ENCODE measurements at places on chromosomes 11 and 22.

DNA sequence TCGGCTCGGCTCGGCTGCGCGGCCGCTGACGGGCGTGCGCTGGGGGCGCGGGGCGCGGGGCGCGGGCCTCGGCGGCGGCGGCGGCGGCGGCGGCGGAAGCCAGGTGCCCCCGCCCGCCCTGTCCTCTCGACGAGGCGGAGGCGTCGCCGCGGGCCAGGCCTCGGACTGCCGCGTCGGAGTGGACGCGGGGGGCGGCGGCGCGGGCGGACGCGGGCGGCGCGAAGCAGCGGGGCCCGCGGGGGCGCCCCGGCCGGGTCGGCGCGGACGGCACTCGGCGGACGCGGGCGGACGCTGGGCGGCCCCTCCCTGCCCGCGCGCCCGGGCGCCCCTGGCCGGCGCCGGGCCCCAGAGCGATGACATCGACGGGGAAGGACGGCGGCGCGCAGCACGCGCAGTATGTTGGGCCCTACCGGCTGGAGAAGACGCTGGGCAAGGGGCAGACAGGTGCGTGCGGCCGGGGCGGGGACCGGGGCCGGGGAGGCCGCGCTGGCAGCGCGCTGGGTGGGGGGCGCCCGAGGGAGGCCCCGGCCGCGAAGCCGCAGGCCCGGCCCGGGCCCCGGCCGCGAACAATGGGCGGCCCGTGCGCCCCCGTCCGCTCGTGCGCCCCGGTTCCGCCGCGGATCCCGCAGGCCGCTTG lies at the start of gene BRSK2:
BRSK2 (plus strand) TSS at position 3 of the 637 bp plus-strand sequence; CDS start at position 354, 351 bp downstream.
- DNase-seq: no peak

DNA sequence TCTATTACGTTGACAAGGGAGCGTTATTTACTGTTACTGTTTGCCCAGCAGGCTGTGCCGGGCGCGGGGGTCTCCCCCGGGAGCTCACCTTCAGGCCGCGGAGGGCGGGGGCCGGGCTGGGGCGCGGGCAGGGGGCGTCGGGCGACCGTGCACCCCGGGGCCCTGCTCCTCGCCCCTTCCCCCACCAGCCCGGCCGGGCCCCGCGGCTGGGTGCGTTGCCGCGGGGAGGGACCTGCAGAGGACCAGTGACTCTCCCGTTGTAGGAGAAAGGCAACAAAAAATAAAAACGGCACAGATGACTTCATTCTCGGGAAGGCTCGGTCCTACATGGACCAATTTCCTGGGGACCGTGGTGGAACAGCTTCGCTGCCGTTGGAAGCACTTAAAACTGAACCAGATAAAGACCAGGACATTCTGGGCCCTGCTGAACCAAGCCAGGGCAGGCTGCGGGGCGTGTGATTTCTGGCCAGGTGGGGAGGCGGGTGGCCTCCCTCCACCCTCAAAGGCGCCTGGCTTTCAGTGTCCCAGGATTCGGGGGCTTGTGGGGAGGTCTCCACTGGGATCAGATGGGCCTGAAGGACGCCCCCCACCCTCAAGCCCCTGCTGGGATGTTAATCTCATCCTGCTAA lies 57.4 kb downstream of the IGLL1 start:
- DNase-seq: peak; percentile 24

DNA sequence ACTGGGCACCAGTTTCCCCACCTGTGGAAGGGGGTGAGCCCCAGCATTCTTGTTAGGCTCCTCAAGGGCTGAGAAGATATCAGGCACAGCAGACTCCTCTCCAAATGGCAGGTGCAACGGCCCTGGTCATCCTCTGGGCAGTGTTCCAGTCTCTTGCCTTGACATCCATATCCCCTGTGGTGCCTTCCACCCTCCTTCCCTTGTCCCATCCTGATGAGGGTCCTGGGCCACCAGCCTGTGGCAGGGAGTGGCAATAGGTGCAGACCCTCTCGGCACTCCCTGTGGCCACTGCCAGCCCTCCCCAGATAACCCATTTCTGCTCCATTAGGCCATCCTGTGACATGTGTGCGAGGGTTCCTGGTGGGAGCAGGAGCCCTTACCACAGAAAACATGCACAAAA lies 78.8 kb upstream of the NECTIN1 start:
- no peak for DNase-seq

- DNase-seq: no peak
These were observed 37.7 kb downstream of the DDI1 start for GRCh38 chr11:104073950-104074705.

DNA sequence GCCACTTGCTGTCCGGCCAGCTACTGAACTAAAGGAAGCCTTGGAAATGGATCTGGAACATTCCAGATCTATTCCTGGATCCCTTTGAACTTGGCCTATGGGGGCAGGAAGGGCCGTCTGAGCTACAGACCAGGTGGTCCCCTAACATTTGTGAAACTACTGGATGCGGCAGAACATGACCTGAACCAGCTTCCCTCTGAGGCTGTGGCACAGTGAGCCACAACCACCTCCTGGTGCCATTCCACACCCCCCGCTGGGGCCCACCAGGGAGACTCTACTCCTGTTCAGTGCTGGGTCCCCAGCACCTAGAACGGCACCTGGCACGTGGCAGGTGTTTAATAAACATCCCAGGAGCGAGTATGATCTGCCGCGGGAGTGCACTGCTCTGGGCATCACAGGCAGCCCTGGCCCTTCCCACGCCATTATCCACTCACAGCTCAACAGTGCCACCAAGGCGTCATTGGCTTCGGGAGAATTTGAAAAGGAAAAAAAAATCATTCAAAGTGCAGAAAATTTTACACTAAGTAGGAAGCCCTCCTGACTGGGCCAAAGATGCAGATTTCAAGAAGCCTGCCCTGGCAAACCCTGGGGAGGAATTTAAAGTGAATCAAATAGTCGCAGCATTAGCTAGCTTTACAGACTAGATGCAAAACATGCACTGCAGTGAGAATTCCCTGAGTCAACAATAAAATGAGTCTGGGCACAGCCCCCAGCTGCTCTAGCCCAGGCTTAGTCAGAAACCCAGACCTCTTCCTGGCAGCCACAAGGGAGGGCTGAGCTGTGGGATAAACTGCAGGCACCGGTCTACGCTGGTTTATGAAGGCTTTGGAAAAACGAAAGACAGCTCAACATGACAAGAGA lies 14.3 kb upstream of the EFCAB6 start:
- no peak for DNase-seq

- no peak for DNase-seq
These were observed 2.5 kb downstream of the ROBO3 start for GRCh38 chr11:124867700-124868099.

GRCh38 chr11:61172888-61173287 lies 11.7 kb upstream of the VPS37C start:
- no peak for DNase-seq

GRCh38 chr11:27722117-27722952 lies 22.1 kb upstream of the BDNF start:
- DNase-seq: no peak

GRCh38 chr11:118152020-118152551 lies 537 bp downstream of the SCN4B start:
- no peak for DNase-seq

DNA sequence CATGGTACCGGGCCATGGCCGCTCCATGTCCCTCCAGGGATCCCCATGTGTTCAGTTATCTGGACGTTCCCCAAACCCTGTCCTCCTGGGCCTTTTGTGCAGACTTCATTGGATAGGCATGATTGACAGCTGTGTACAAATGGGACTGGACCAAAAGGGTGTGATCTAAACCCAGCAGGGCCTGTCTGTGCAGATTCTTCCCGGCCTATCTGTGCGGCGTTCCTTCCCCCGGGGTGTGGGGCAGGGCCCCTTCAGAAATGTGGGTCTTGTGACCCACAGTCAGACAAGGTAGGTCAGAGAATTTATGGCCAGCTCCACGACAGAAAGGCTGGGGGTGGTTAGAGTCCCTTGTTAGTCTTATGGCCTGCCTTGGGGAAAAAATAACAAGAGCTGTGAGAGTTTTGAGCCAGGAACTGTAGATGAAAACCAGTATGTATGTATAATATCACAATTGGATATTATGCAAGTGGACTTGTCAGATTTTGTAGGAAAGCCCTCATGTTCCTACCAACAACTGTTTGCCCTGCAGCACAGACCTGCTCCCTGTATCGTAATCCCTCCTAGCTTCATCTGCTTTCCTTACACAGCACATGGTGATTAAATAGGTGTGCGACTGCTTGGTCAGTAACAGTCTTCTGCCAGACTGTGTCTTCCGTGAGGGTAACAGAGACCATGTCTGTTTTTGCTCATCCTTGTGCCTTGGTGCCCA lies 31.7 kb downstream of the AP2A2 start:
- DNase-seq: no peak

DNA sequence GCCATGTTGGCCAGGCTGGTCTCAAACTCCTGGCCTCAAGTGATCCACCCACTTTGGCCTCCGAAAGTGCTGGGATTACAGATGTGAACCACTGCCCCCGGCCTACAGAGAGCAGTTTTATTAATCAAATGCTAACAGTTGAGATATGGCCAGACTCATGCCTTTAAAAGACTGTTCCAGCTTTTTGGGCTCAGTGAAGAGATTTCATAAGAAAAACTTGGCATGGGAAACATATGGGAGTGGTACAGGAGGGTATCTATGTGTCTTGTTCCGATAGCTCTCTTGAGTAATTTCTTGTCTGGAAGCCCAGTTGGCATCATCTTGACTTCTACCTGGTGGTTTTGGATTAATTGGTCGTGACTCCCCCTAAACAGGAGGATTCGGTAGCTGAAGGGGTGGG lies 8.2 kb upstream of the SLC37A4 start:
- no peak for DNase-seq

DNA sequence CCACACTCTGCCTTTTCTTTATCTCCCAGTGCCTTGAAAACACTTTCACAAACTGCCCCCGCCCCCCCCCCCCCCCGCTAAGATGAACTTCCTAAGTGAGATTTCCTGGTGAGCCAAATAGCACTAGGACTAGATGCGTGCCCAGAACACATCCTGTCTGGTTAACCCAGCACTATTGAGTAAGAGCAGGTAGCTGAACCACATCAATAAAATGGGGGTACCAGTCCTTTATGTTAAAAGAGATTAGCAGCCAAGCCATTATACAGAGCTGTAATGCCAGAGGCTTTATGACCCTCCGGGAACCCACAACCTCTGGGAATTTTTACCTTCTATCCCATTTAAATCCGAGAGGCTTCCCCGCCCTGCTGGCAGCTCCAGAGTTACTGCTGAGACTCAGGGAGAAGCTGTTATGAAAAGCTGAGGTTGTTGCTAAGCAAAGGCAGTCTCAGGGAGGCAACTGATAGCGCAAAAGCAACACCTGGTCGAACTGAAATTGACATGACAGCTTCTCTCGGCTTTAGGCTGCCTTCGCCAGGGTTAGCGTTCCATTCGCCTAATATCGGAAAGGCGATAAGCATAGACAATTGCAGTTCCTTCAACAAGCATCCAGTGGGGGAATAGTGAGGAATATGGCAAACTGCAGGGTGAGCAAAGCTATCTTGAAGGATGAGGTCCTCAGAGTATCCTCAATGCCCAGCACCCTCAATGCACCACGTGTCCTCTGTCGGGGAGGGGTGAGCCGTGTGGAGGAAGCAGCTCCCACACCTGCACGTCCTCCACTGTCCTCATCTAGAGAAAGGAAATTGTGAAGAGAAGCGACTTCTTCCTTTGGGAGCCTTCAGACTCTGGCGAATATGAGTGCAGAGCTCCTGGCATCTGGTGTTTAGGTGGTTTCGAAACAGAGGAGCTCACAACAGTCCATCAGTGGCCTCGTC lies 977.0 kb downstream of the NTM start:
- no peak for DNase-seq

DNA sequence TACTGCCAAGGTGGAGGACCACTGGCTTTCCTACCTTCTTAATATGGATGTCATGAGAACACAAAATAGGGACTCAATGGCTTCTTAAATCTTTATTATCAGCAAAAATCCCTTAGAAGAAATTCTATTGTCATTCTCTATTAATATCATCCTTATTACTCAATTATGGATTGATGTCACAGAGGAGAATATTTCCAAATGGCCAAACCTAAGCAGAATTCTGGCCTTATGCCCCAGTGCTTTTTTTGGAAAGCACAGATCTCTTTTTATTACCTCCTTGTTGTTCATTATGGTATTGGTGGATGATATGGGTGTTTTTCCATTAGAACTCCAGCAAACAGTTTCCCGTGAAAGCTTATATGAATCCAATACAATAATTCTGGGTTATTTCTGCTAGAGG lies 9.9 kb downstream of the CRTAM start:
- no peak for DNase-seq

GRCh38 chr22:38881997-38882879 lies 10.2 kb upstream of the CBX6 start:
- no peak for DNase-seq

DNA sequence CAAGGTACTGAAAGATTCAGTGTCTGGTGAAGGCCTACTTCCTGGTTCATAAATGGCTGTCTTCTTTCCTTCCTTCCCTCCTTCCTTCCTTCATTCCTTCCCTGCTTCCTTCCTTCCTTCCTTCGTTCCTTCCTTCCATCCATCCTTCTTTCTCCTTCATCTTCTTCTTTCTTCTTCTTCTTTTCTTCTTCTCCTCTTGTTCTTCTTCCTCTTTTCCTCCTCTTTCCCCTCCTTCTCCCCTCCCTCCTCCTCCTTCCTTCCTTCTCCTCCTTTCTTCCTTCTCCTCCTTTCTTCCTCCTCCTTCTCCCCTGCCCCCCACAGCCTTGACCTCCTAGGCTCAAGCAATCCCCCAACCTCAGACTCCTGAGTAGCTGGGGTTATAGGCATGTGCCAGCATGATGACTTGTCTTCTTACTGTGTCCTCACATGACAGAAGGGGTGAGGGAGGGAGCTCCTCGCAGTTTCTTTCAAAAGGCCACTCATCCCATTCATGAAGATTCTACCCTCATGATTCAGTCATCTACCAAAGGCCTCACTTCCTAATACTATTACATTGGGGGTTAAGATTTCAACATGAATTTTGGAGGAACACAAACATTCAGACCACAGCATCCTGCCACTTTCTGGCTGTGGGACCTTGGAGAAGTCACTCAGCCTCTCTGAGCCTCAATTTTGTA lies 22.6 kb upstream of the CCDC134 start:
- no peak for DNase-seq

GRCh38 chr11:809287-810039 lies at the start of gene RPLP2:
RPLP2 (plus strand) TSS chr11:809967; CDS start chr11:810235, 268 bp downstream.
- DNase-seq: peak; percentile 95

GRCh38 chr11:120184371-120184945 lies 26.4 kb upstream of the OAF start:
- DNase-seq: no peak

DNA sequence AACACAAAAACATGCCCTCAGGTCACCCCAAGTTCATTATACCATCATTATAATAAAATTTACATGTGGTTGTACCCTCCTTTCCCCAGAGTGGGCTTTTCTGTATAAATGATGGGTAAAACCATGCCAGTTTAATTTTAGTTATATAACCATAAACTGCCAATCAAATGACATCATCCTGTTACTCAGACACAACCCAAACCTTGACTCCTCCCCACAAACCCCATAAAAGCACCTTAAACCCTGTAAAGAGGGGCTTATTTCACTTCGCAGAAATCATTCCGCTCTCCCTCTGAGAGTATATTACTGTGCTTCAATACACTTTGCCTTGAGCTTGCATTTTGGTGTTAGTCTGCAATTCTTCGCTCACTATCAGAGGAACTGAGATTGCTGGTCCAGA lies 5.5 kb upstream of the APOL3 start:
- DNase-seq: no peak

- no peak for DNase-seq
These were observed 36.4 kb upstream of the BID start for GRCh38 chr22:17810570-17811116.

Measured in NCI-H2081 (cell line).